Lower leg skin (tissue), 4 donors: ENCODE measurements at places on chromosomes 6 and 20.

DNA sequence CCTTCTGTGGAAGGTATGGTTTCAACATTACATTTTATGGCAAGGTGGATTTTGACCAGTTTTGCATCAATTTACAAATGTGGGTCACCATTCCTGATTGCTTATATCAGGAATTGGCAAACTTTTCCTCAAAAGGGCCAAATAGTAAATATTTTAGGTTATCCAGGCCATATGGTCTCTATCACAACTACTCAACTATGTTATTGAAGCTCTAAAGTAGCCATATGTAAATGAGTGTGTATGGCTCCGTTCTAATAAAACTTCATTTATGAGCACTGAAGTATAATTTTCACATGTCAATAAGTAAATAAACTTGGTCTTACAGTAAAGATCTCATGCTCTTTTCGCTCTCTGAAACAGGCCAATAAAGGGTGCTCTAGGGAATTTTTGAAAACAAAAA lies 362.7 kb upstream of the SASH1 start:
- DNase-seq: no peak

- no peak for DNase-seq
Measured at GRCh38 chr6:20024316-20024673, 187.1 kb downstream of the ID4 start.

- DNase-seq: peak; percentile 76
Measured at GRCh38 chr20:45975686-45976085, 3.7 kb upstream of the ZNF335 start.

DNA sequence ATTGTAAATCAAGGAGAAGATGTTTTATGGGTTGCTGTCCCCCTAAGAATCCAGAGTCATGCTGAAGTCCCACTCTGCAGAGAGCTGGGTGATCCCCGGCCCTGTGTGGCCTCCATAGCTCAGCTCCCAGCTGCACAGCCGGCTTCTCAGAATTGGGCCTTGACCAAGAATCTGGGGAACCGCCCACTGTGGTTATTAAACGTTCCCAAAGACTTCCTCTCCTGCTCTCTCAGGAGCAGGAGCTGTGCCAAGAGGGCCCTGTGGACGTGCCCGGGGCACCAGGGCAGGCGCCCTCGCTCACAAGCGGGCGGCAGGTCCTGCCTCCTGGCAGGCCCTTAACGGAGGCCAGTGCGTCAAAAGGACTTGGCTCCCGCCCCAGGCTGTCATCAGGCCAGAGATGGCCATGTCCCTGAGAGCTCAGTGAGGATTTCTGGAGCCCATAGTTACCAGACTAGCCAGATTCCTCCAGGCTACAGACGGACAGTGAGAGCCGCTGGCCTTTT lies 30.4 kb downstream of the ZC3H12D start:
- DNase-seq: peak; percentile 97

GRCh38 chr6:106630366-106630765 lies 988 bp downstream of the QRSL1 start:
- no peak for DNase-seq

DNA sequence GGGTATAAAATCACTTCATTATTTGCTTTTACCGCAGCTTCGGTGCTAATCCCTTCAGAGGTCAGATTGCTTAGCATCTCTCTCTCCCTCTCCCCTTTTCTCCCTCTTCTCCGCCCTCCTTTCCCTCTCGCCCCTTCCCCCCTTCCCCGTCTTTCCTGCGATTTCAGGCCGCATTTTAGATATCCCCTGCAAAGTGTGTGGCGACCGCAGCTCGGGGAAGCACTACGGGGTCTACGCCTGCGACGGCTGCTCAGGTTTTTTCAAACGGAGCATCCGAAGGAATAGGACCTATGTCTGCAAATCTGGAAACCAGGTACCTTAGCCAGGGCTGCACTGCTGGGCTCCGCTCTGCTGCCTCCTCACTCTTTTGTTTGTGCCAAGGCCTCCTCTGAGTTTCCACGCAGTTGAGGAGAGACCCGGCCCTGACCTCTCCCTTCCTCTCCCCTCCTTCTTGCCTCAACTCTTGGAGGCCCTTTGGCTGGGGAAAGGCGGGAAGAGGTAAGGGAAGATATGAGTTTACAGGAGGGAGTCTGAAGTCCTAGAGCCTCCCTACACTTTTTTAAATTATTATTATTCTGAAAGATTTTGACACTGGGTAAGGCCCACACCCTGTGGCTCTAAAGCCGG lies 5.6 kb downstream of the NR2E1 start:
- DNase-seq: no peak

- peak; percentile 70 for DNase-seq
Measured at GRCh38 chr20:59820204-59821041, 113.0 kb downstream of the SYCP2 start.

- peak; percentile 74 for DNase-seq
Measured at GRCh38 chr20:58048096-58048702, 180.3 kb downstream of the ANKRD60 start.

DNA sequence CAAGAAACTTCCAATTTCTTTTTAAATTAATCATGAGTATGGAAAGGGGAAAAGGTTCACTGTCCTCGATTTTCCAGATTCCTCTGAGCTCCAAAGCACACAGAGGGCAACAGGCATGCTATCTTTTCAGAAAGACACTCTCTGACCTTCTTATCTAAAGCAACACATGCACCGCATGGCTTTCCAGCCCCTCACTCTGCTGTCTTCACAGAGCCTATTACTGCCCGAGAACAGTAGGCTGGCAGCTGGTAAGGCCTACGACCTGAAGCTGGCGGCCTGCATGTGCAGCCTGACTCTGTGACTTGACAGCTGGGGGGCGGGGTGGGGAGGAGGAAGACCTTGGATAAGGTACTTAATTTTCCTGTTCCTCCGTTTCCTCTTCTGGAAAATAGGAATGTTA lies 86.3 kb downstream of the ELOVL4 start:
- no peak for DNase-seq

DNA sequence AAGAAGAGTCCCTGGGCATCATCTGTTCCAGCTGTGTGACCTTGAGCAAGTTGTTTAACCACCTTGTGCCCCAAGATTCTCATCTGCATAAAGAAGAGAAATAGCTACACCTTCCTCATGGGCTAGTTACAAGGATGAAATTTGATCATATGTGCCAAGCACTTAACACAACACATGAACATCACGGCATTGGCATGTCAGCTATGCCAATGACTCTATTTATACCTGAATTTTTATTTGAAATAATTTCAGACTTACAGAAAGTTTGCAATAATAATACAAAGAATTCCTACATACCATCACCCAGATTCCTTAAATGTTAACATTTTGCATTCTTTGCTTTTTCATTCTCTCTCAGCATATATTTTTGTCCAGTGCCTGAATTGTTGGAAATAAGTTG lies 21.0 kb upstream of the TCF15 start:
- no peak for DNase-seq

- DNase-seq: no peak
Measured at GRCh38 chr6:4363656-4364055, 228.3 kb upstream of the ECI2 start.

- no peak for DNase-seq
Measured at GRCh38 chr6:151010071-151010470, 144.6 kb downstream of the MTHFD1L start.
